M059J (cell line): ENCODE measurements at places on chromosomes 6 and 20. TPM values are rescaled to one million over a fixed set of nuclear protein-coding genes. Genes with fewer than 3 reads are reported as not detected.

DNA sequence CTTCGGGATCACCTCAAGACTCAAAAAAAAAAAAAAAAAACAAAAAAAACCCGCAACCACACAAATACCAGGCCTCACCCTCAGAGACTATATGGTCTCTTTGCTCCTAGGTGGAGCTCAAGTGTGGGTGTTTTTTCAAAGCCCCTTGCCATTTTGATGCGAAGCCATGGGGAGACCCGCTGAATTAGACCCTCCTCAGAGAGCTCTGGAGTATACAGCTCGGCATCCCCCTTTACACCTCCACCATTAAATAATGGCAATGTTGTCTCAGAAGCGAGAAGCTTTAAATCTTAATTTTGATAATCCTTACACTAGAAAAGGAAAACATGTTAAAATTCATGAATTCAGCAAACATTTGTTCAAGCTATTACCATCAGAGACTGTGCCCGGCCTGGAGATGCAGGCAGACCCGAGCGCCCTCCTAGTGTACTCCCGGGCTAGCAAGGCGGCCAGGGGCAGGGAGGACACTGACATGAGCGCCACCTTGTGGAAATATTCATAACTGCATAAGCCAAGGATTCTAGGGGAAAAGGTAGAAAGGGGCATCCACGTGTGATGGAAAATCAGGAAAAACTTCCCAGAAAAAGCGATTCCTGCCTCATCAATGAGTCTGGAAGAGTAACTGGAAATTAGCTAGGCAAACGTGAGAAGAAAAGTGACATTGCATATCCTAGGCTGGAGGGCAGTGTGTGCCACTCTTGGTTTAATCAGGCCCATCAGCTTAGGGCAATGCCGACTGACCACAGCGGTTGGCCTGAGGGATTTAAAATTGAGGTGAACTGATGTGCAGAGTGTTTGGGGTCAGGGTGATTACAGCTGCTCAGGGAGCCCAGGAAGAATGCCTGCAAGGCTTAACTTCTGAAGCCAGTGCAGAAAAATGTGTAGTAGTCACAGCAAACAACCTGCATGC is 72.5 kb downstream of the B3GAT2 start:
- DNase-seq, result peak; percentile 60

- no peak for DNase-seq
Observed at GRCh38 chr6:141123497-141123896, 1009.2 kb upstream of the GJE1 start.

- no peak for DNase-seq
Observed at GRCh38 chr6:150541576-150541975, 58.1 kb upstream of the PLEKHG1 start.

DNA sequence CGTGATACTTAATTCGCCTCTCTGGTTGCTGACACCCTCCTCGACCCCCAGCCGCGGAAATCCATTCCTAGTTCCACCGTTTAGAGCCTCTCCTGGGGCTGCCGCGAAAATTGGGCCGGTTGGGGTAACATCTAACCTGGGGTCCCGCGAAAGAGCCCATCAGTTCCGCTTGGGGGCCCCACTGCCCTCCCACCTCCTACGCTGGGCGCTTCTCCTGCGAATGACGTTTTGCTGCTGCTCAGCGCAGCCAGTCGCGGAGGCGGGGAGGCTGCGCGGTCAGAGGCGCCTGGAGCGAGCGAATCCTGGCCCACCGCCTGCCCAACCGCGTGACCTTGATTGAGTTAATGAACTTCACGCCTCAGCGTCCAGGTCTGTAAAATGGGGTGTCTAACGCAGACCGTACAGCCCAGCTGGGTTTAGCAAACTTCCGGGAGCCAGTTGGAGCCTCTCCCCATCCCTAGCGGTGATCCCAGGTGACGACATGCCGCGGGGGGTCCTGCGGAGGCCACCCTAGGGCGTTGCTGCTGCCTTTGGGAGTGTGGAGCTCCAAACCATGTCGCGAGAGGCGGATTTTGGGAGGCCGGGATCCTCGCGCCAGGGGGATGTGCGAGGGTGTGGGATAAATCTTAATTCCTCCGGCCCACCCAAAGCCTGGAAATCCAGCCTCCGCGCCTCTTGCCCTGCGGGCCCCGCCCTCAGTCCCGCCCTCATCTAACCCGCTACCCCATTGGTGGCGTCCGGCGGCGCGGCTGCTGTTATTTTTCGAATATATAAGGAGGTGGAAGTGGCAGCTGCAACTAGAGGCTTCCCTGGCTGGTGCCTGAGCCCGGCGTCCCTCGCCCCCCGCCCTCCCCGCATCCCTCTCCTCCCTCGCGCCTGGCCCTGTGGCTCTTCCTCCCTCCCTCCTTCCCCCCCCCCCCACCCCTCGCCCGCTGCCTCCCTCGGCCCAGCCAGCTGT is at the start of gene CDC25B:
Gene CDC25B, plus strand, starts transcription at position 800 of the 958 bp plus-strand sequence. CDS start 222 bp downstream, outside the sequence.
- peak; percentile 96 for DNase-seq

DNA sequence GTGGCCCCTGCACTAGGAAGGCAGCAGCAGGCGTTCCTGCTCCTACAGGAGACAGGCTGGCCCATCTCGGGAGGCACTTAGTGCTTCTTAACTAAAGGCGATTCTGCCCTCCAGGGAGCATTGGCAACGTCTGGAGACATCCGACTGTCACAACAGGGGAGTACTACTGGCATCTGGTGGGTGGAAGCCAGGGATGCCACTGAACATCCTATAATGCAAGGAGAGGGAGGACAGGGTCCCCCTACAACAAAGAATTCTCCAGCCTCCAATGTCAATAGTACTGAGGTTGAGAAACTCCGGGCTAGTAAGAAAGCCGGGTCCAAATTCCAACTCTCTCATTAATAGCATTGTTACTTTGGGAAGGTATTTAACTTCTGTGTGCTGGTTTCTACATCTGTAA is 119.4 kb upstream of the ARMC2 start:
- DNase-seq, result no peak

DNA sequence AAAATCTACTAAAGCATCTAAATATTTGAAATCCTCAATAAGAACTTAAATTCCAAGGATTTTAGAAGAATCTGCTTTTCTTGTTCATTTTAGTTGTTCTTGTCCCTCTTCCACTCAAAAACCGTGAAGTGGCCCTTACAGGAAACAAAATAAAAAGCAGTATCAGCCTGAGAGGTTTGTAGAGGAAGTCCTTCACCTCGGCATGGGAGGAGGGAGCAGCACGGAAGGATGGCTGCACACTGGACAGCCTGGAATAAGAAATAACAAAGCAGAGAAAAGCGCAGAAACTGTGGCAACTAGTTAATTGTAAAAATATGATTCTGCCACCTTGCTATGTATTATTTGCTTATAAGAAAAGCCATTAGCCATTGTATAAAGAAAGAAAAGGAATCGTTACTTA is 46.1 kb downstream of the RALGAPA2 start:
- DNase-seq, result no peak

GRCh38 chr6:130815200-130816071 is 11.8 kb upstream of the SMLR1 start:
- DNase-seq, result no peak

GRCh38 chr6:146357578-146358430 is 185.8 kb upstream of the RAB32 start:
- DNase-seq, result peak; percentile 89

DNA sequence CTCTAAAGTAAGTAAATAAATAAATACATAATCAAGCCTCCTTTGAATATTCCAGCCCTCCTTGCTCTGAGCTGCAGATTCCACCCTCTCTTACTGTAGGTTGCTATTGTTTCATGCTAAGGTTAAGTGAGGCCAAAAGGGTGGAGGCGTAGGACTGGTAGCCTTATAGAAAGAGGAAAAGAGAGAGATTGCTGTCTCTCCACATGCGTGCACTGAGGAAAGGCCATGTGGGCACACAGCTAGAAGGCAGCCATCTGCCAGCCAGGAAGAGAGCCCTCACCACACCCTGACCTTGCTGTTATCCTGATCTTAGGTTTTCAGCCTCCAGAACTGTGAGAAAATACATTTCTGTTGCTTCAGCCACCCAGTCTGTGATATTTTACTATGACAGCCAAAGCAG is 87.4 kb upstream of the SHLD1 start:
- no peak for DNase-seq

DNA sequence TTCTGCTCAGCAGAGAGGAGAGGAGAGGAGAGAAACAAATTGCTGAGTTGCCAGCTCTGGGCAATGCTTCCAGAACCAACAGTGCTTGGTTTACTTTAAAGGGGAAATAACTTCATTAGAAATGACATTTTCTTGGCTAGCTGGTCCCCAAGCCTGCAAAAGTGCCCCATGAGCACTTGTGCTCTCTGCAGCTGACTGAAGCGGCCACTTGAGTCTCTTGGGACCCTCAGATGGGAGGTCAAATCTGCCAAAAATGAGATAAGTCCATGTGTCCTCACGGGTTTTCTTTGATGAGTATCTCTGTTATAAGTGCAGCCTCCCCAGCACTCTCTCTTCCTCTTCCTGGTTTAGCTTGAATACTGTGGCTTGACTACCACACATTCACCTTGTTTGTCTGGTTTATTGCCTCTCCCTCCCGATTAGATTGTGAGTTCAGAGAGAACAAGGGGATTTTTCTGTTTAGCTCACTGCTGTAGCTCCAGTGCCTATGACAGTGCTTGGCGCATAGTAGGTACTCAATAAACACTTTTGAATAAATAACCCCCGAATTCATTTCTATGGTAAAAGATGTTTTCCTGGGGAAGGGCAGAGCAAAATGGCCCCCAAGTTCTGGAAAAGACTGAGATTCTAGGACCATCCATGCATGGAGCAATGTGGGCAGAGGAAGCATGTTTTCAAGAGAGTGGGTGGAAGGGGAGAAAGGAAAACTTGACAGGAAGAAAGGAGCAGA is 7.0 kb upstream of the RIN2 start:
- no peak for DNase-seq

DNA sequence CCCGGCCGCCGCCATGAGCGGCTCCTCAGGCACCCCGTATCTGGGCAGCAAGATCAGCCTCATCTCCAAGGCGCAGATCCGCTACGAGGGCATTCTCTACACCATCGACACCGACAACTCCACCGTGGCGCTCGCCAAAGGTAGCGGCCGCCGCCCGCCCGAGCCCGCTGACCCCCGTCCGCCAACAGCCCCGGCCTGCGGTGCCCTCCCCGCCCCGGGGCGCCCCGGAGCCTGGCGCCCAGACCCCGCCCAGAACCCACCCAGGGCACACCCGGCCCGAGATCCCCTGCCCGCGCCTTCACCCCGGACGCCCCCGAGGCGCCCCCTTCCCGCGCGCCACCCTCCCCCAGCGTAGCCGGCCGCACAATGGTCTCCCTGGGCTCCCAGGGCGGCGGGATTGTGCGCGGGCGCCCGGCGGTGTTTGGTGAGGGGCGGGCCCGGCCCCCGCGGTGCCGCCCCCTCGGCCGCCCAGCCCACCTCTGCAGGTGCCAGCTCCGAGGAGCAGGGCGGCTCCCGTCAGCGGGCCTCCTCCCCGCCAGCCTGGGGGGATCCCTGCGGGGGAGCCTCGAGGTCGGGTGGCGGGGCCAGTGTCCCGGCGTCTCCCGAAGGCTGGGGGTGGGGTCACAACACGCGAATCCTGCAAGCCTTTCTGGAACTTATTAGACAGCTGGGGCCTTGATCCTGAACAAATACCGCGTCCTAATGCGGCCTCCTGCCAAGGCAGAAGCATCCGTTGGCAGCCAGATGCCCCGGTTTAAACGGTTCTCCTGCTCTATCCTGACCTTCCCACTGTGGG is 577 bp downstream of the LSM14B start:
- DNase-seq, result peak; percentile 50

DNA sequence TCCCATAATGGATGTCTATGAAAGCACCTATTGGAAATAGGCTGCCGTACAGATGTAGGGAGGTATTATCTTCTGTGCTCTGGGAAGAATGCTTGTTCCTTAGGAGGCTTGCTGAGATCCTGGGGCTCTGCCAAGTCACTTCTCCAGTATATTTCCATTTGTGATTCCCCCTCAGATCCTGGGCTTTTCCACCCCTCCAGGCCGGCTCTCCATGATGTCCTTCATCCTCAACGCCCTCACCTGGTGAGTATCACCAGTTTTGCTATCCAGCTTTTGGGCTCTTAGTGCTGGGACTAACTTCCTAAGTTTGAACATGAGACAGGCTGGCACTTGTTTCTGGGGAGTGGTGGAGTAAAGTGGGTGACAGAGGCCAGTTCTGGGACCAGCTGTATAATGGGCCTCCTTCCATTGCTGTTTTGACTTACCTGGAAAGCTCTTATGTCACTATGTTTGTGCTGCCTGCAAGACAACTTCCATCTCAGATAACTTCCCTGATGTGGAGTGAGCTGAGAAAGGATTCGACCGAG is 2.6 kb downstream of the SYS1 start:
- no peak for DNase-seq

DNA sequence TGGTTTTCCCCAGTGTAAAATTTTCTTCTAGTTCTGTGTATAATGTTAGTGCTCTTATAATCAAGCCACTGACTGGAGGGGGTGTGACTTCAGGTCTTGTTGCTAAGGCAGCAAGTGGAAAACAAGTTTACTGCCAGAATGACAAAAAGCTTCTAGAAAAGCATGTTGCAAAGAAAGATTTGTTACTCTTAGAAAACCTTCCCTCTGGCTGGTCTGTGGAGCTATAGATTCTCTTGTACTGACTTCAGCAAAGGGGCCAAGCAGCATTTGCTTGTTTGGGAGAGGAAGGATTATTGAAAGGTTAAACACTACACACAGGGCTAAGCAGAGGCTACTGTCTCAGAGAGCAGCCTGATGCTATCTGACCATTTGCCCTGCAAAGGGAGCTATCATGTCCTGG is 288.8 kb downstream of the BTBD9 start:
- DNase-seq, result peak; percentile 90

DNA sequence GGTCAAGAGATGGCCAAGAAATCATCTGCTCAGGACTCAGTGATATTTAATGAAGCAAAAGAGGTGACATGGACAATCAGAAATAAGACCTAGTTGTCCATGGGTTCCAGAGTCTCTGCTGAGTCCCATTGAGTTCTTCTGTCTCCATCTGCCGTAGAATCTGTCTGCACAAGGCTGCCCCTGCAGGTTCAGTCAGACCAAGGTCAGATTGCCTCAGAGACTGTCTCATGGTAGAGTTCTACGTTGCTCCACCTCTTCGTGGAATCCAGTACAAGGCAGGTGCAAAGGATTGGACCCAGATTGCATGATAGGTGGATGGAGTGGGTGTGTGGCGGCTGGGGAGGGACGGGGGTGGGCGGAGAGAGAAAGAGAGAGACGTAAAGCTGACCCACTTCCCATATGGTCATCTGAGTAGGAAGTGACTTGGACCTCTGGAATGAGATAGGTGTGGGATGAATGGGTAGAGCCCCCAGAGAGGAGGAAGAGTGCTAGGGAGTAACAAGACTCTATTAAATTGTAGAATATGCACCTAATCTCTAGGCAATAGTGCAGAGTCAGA is 75.3 kb downstream of the SOBP start:
- no peak for DNase-seq

GRCh38 chr6:37280162-37280887 is 22.4 kb upstream of the TMEM217 start:
- DNase-seq, result no peak

- no peak for DNase-seq
Observed at GRCh38 chr20:32718749-32719348, 24.4 kb downstream of the COMMD7 start.

- peak; percentile 16 for DNase-seq
Observed at GRCh38 chr6:137303441-137303840, 84.3 kb upstream of the IFNGR1 start.

- DNase-seq, result no peak
Observed at GRCh38 chr6:90365002-90365401, 68.4 kb upstream of the BACH2 start.

Gene PDE7B
- total RNA-seq, result 3.5 and 3.6 TPM in 2 replicates

Gene TCP11
- not detected in 2 replicates for total RNA-seq

Gene ACOT13
- total RNA-seq, result 12.0 and 23.1 TPM in 2 replicates

Gene HLA-DQA1
- not detected in 2 replicates for total RNA-seq

Gene MUC21
- not detected in 2 replicates for total RNA-seq

Gene CCN6
- not detected in 2 replicates for total RNA-seq

Gene ULBP2
- total RNA-seq, result 75.7 and 88.8 TPM in 2 replicates

Gene GRM1
- total RNA-seq, result 0.02 TPM in 2 replicates

Gene TREML2
- not detected in 2 replicates for total RNA-seq

Gene TBXT
- not detected in 2 replicates for total RNA-seq
